Vagina (tissue), 2 donors: ENCODE measurements at places on chromosomes 12 and 14.

- no peak for DNase-seq
Measured at GRCh38 chr12:26629864-26630263, 203.1 kb downstream of the ITPR2 start.

- no peak for DNase-seq
Measured at GRCh38 chr12:57741413-57741789, 2.9 kb upstream of the AGAP2 start.

GRCh38 chr14:68079941-68080697, 260.5 kb downstream of the RAD51B start:
- DNase-seq: no peak

DNA sequence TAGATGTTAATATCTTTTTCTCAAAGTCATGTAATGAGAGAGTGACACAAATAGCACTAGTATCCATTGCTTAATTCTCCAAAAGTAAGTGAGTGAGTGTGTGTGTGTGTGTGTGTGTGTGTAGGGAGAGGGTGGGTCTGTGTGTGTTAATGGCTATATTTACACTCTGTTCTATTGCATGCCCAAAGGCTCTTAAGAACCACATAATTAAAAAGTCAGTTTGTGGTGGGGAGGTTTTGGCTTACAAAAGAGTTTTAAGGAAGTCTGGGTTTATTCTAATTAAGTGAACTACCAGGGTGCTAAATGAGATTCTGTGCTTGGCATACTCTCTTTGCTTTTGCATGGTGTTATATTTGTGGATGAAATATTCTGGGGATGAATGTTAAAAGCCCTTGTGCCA, 1897.6 kb upstream of the FLRT2 start:
- DNase-seq: no peak

- no peak for DNase-seq
Measured at GRCh38 chr12:62166525-62166924, 93.7 kb upstream of the USP15 start.

DNA sequence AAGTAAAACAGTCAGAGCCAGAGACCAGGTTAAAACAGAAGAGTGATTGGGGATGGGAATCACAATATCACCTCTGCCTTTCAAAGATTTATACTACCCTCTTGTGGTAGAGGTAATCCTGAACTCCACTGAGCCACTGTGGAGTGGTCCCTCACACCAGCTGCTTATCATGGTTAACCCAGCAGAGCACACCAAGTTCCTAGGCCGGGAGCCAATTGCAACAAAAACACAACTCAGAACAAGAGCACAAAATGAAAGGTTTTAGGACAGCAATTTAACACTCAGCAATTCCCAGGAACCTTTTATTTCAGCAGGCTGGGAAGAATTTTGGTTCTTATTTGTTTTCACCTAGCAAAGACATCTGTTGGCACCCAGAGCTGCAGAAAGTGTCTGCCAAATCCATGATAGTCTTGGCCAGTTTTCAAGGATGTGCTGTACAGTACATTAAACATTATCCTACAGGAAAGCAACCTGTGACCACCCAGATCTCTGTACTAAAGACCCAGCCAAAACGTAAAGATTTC, 220.5 kb upstream of the ATXN7L3B start:
- no peak for DNase-seq
